AG09319 (cell line): ENCODE measurements at places on chromosomes 3 and 15.

GRCh38 chr3:52820736-52821135, 9.7 kb downstream of the ITIH4 start:
- no peak for DNase-seq

GRCh38 chr3:112813723-112814171, 32.9 kb downstream of the CD200R1L start:
- DNase-seq = no peak

DNA sequence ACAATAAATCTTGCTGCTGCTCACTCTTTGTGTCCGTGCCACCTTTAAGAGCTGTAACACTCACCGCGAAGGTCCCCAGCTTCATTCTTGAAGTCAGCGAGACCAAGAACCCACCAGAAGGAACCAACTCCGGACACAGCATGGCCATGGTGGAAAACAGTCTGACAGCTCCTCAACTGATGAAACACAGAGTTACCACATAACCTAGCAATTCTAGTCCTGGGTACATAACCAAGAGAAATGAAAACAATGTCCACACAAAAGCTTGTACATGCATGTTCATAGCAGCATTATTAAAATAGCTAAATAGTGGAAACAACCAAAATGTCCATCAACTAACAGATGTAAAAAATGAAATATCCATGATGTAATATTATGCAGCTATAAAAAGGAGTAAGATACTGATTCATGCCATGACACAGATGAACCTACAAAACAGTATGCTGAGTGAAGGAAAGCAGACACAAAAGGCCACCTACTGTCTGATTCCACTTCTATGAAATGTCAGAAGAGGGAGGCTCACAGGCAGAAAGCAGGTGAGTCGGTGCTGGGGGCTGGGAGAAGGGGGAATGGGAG, 36.8 kb downstream of the VGLL4 start:
- no peak for DNase-seq

DNA sequence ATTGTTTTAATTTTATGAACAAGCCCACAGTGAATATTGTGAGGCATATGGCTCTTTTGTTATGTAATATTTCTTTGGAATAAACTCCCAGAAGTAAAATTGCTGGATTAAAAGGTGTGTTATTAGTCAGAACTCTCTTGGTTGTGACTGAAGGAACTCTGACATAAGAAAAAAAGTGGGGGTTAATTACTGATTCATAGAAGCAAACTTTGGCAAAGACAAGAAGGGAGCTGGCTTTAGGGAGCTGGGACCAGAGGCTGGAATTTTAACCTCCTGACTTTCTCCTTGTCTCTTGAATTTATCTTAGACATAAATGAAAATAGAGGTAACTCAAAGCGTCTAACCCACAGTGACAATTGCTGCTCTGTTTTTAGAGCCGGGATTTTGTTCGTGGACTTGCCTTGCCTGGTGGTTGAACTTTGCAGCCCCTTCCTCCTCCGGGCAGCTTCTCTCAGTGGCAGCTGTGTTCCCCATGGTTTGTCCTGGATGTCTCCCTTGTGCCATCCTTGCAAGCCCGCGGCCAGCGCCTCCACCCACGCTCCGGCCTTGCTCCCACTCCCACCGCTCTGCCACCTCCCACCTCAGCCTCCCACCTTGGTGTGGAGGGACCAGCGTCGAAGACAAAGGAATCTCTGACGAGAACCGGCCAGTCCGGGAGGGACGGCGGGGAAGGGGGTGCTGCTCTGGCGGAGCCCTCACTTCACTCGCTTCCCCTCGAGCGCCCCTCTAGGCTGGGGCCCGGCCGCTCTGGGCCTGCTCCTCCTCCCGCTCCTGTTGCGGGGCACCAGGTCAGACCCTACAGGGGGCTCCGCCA, 28.0 kb downstream of the ARHGAP31 start:
- DNase-seq = no peak

GRCh38 chr3:120459196-120459595, 8.4 kb upstream of the FSTL1 start:
- DNase-seq = no peak

- DNase-seq = no peak
These were observed 581 bp downstream of the IP6K1 start for GRCh38 chr3:49785565-49786356.

GRCh38 chr15:23567921-23568320, 2.4 kb downstream of the MKRN3 start:
- DNase-seq = no peak

DNA sequence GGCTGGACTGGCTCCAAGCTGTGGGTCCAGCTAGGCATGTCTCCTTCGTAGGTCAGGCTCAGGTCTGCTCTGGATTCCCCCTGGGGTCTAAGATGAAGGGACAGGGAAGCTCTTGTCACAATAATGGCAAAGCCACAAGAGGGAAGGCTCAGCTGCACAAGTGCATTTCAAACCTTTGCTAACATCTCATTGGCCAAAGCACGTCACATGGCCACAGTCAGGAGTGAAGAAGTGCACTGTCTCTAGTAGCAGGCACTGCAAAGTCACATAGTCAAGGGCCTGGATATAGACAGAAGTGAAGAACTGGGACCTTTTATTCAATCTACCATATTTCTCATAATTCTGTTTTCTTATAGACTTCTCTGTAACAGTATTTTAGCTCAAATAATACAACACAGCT, 20.1 kb downstream of the DLEC1 start:
- DNase-seq = no peak

DNA sequence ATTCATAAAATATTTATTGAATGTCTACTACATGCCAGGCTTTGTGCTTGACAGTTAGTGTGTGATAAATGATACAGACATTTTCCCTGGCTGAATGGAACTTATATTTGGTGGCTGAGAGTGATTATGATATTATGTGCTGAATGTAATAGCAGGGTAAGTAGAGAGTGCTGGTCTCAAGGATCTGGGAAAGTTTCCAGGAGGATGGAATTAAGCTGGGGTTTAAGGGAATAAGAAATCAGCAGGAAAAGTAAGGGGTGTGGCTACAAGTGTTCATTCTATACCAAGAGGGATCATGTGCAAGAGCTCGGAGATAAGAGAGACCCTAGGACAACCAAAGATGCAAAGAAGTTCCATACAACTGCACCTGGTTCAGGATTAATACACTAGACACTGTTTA, 500.1 kb upstream of the CFAP20DC start:
- no peak for DNase-seq

- no peak for DNase-seq
These were observed 1.8 kb downstream of the PSTPIP1 start for GRCh38 chr15:76996526-76997401.

DNA sequence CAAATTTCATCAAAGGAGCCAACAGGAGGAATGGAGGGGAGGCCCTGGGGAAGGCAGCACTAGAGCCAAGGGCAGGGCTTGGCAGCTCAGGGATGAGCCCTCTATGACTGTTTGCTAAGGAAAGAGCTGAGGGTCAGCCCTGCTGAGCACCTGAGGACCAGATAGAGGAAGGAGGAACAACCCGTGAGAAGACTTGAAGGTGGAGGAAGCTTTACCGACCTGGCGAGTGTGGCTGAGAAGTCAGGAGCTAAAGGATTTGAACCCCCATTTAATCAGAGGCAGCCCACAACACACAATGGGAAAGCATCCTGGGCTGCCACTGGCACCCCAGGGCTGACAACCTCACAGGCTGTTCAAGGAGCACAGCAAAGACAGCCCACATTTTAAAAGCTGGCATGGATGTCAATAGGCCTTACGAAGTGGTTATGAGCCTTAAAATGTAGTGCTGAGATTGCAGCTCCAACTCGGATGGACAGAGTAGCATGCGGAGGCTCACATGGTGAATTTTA, 20.7 kb upstream of the LRRC2 start:
- no peak for DNase-seq

GRCh38 chr3:46008058-46008457, 12.4 kb upstream of the FYCO1 start:
- no peak for DNase-seq

- no peak for DNase-seq
These were observed 609.8 kb upstream of the BCHE start for GRCh38 chr3:166446986-166447385.

GRCh38 chr3:14430053-14430452, 27.6 kb downstream of the SLC6A6 start:
- DNase-seq = no peak

- peak; percentile 20 for DNase-seq
These were observed 3.2 kb downstream of the SSR3 start for GRCh38 chr3:156551746-156552145.

DNA sequence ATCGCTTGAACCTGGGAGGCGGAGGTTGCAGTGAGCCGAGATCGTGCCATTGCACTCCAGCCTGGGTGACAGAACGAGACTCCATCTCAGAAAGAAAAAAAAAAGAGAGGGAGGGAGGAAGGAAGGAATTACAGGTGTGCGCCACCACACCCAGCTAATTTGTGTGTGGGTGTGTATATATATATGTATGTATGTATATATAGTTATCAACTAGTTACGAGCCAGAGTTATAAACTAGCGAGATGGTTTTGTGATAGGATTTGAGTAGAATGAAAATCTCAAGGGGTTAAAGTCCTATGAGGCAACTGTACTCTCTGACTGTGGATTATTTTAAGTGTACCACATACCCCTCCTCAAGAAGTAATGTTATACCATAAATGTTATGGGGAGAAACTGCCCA, 50.9 kb upstream of the SIN3A start:
- DNase-seq = no peak

DNA sequence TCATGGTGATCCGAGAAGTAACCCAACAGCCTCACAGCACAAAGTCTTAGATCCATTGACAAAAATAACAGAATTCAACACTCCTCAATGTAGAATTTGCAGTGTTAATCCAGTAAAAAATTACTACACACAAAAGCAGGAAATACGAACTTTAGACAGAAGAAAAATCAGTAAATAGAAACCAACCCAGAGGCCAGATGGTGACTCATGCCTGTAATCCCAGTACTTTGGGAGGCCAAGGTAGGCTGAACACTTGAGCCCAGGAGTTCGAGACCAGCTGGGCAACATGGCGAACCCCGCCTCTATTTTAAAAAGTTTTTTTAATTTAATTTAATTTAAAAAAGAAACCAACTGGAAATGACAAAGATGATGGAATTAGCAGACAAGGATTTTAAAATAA, 36.1 kb downstream of the SELENOT start:
- DNase-seq = no peak

- DNase-seq = no peak
These were observed 32.1 kb upstream of the CLASP2 start for GRCh38 chr3:33750211-33750548.

- DNase-seq = peak; percentile 49
These were observed 22.7 kb downstream of the ATP6V1A start for GRCh38 chr3:113769551-113769950.

DNA sequence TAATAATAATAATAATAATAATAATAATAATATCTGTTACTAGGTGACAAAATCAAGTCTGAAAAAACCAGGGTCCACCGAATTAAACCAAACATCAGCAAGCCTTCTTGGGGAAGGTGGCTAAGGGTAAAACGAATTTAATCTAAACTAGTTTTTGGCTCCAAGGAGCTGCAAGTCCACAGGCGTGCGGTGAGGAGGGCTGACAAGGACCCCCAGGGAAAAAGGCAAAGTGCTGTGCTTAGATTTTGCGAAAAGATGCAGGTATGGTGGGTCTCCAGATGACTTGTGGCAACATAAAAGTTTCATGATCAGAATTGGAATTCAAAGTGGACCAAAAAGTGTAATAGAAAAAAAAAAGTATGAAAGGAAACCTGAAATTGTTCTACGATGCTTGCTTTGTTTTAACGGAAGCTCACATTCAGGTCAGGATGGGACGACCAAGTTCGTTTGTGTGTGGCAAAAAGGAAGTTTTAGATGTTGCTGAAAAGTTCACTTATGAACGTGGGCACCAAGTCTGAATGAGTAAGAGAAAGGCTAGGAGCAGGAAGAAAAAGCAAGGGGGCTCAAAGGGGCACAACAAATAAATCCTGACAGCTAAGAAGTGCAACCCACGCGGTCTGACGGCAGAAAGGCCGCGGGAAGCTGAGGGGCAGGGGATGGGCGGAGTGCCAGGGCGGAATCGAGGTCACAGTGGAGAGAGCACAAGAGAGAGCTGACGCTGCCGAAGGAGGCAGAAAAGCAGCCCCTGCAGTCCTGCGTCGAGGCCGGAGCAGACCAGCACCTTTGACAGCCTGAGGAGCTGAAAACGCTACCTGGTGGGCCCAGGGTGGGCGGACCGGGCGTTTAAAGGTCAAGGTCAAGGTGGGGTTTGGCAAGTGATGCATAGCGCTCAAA, 1.1 kb downstream of the WDR82 start:
- DNase-seq = no peak
